ENCODE measurements at places on chromosomes 7 and 10. TPM values are rescaled to one million over a fixed set of nuclear protein-coding genes. Genes with fewer than 3 reads are reported as not detected.

Gene FBXL13
- total RNA-seq: 2.7 TPM

Gene ZPBP
- total RNA-seq: not detected

Gene STRIP2
- 0.40 TPM for total RNA-seq

GRCh38 chr7:82602066-82602465 lies 158.5 kb upstream of the CACNA2D1 start:
- DNase-seq: no peak

DNA sequence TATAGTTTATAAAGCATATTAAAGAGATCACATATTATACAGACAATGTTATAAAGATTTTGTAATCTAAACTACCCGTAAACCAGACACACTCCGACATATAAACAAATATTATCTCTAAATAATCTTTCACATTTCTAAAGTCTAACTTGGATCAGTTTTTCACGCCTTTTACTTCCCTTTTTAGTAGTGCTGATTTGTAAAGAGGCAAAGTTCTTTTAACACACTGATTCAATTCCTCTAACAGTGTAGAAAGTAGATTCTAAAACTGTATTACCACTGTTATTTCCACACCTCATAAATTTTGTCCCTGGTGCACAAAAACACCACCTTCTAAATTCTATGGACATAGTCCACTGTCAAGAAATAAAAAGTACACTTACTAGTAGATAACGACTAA lies 230.9 kb downstream of the DOCK4 start:
- no peak for DNase-seq

Gene PPA1
- 74.7 TPM for total RNA-seq
